ENCODE measurements at places on chromosomes 13 and 19. TPM values are rescaled to one million over a fixed set of nuclear protein-coding genes. Genes with fewer than 3 reads are reported as not detected.

DNA sequence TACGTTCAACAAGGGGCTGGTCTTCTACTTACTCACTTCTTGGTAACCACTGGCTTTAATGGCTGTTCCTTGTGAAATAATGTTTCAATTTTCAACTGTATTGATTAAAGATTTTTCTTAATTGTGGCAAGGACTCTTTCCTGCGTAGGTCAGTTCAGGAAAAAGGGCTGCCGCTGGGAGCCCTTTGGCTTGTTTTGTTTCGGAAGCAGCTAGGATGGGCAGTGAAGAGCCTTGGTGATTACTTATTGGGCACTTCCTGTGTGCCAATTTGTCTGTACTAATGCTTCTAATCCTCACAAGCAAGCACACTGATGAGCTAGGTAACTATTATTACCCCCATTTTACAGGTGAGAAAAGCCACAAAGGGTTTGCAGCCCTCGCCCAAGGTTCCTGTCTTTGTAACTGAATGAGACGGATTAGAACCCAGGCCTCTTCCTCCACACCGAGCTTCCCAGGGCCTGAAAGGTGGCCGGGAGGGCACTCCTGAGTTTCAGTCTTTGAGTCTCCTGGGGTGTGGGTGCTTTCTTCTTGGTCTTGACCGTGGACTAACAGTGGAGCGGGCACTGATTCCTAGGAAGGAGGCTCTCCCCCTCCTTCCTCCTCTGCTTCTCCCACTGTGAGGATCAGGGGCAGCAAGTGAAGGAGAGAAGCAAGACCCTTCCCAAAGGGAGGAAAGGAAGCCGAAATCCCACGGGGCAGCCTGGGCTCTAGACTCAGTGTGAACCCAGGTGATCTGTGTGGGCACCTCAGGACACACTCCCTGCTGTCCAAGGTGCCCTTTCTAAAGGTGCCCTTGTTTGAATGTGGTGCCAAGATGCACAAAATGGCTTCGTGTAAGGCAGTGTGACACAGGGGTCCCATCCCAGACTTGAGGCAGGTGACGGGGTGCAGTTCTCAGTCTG is 3.7 kb downstream of the COL4A2 start:
- no peak for DNase-seq

DENND1C gene
- 0.39 TPM for total RNA-seq

DKKL1 gene
- total RNA-seq, result 0.95 TPM

CCL25 gene
- not detected for total RNA-seq
